ENCODE measurements at places on chromosomes 2 and 18.

GRCh38 chr2:98828369-98828744 lies 97.4 kb upstream of the MGAT4A start:
- DNase-seq: no peak

- no peak for DNase-seq
These were observed 501.5 kb upstream of the CELF4 start for GRCh38 chr18:38067086-38067485.

GRCh38 chr2:57408587-57408986 lies 638.0 kb upstream of the VRK2 start:
- DNase-seq: no peak

DNA sequence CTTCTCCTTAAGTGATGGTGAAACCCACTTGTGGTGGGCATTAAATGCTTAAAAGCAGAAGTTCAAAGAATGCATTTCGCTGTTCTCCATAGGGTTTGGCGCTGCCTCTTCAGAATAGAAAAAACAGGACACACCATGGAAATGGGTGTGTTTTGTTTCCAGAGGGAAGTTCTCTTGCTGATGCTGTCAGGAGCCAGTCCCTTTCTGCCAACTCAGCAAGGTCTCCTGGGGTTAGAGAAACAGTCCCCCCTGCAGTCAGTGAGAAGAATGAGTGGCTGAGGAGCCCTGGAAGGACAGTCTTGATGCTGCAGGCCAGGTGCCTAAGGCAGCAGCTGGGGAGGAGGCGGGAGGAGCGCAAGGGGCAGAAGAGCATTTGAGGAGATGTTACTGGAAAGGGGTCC lies 37.8 kb upstream of the ASAP2 start:
- DNase-seq: no peak

GRCh38 chr18:22345718-22346117 lies 72.0 kb downstream of the CTAGE1 start:
- DNase-seq: no peak

DNA sequence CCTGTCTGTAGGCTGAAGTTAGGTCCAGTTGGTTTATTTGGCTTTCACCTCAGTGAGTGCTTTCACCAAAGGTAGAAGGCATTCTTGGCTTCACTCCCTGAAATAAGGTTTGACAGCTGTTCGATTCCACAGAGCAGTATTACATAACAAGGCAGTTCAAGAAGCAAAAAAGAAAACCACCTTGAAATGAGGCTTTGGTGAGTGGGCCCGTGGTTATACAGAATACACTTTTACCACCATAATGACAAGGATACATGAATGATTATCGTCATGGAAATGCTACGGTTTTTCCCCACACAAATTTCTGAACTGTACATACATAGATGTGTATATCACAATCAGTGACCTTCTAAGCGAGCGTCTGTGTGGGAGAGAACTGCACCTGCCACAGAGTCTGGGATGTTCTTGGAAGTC lies 80.0 kb upstream of the CHRNA1 start:
- no peak for DNase-seq

GRCh38 chr2:47269316-47270232 lies 114.5 kb upstream of the STPG4 start:
- DNase-seq: no peak

DNA sequence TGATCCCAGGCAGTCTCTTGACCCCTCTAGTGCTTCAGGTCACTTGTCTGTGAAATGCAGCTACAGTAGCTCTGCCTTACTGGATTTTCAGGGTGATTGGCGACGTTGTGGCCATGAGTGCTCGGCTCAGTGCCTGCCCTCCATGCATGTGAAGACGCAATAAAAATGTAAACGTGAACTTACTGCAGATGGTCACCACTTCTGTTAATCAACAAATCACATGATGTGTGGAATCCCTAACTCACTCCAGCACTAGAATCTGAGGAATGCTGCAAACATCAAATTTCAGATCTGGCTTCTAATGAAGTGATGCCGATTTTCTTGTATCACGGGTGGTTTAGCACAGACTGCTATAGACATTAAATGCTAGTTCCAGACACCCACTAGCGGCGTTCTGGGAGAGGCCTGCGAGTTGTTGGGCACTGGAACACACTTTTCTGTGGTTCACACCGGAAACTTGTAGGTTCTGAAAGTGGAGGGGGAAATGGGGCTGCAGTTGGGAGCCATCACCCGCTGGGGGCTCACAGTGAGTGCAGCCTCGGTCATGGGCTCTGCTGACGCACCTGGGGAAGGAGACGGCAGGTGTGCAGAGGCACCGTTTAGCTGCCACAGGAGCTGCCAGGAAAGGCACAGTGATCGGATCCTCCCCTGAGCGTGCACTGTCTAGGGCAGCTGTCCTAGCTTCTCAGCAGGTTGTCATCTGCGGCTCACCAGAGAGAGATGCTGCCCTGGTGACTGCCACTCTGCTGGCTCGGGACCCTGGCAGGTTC lies 6.5 kb downstream of the CNDP1 start:
- DNase-seq: no peak

DNA sequence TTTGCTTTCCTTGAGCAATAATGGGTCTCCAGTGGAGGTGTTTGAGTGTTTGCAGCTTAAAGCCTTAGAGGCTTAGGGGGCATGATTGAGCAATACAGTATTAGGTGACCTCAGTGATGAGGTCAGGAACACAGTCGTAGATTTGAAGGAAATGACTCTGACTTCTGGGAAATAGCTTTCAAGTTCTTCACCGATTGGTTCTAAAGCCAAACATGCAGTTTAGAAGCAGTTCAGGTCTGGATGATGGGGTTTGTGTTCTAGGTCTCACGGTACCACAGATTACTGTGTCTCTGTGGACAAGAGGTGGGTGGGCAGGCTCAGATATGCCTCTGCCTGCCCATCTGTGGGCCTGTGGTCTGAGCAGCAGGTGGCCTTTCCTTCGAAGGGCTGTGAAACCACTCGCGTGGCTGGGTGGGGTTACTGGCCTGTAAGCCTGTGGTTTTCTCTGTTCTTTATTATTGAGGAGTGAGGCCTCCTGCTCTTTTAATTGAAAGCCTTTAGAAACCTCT lies 7.8 kb downstream of the MTHFD2 start:
- DNase-seq: no peak

DNA sequence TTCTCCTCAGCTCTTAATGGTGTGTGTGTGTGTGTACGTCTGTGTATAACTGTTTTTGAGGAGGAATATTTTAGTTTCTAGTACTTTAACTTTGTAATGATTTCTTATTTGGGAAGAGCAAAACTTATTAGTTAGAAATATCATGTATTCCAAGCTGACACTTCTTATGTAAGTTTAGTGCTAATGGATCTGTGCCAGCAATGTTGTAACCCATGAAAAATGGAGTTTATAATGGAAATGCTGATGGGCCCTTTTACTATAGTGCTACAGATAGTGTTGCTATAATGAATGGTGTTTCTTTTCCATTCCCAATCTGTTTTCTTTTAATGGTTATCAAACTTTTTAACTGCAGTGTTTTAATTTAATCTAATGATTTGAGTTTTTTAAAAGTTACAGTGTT lies 49.8 kb upstream of the OTX1 start:
- no peak for DNase-seq

DNA sequence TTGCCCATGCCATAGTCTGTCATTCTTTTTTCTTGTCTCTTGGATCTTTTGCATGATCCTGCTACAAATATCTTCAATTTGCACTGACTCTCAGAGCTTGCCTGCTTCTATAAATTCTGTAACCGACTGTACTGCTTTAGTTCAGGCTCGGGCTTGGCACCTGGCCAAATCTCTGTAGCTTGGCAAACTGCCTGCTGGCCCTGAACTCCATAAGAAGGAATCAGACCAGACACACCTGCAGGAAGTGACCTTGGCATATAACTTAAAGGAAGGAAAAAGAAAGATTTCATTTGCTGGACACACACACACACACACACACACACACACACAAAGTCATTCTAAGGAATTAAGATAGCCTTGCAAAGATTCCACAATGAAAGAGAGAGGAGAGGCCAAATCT lies 291.2 kb upstream of the DDX18 start:
- DNase-seq: no peak

DNA sequence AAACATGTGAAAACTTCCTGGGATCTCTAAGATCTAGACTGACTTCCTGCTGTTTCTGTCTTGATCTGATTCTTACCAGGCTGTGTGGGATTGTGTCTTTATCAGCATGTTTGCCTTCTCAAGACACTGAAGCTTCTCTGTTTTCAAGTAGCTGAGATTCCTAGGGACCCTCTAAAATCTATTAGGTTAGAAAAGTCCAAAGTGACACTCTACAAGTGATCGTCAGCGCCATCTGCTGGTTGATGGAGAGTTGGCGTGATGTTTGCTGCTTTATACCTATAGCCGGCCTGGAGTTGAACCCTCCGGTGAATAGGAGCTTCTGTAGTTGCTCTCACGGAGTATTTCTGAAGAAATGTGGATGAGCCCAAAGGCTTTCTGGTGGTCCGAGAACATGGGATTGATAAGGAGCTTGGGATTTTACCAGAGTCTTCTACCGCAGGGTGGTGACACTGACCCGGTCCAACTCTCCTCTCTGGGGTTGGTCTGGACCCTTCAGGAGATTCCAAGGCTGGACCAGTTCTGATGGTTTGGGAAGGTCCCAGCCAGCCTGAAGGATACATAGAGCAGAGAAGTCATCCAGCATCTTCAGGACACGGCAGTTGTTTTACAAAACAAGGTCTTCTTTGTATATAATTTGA lies 96.0 kb upstream of the TTC39C start:
- peak; percentile 57 for DNase-seq

GRCh38 chr2:240558236-240558761 lies 511 bp upstream of the ANKMY1 start:
- DNase-seq: no peak

GRCh38 chr18:10063489-10063888 lies 149.7 kb downstream of the VAPA start:
- DNase-seq: no peak

- DNase-seq: no peak
These were observed 196.1 kb downstream of the EIPR1 start for GRCh38 chr2:3181416-3182010.

- DNase-seq: no peak
These were observed 76.6 kb downstream of the CLIP4 start for GRCh38 chr2:29191817-29192216.

- no peak for DNase-seq
These were observed 20.8 kb downstream of the KCNE4 start for GRCh38 chr2:223072826-223073225.

GRCh38 chr2:126886211-126886915 lies 12.3 kb upstream of the TEX51 start:
- peak; percentile 23 for DNase-seq

GRCh38 chr2:217285926-217286325 lies 426.1 kb upstream of the TNP1 start:
- no peak for DNase-seq

DNA sequence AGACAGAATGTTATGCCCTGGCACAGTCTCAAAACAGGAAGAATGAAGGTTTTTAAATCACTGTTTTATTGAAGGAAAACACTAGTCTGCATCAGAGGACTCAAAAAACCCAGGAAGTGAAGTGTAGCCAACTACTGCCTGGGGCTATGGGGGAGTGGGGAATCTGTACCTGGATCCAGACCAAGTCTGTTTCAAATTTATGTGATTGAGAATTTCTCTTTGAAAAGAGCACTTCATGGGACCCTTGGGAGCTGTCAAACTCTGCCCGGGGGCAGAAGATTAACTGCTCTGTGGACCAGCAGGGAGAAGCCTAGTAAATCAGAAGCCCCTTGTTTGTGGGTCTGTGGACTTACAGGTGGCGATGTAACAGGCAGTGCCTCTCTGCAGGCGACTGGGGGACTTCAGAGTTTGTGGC lies 45.3 kb upstream of the TANC1 start:
- DNase-seq: no peak

DNA sequence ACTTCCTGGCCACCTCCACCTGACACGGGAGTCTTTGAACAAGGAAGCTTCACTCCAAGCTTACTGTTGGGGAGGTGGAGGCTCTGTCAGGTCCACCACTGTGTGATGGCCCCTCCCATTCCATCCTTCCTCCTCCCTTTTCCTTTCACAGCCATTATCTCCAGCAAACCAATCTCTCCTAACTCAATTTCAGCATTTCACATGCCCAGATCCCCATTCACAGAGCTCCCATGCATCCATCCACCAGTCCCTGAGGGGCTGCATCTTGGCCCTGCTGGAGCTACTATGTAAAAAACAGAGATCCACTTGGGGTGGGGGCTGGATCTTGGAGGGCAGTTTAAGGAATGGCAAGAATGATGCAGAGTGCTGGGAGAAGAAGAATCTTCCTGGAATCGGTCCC lies 129.0 kb upstream of the COPS8 start:
- DNase-seq: no peak

DNA sequence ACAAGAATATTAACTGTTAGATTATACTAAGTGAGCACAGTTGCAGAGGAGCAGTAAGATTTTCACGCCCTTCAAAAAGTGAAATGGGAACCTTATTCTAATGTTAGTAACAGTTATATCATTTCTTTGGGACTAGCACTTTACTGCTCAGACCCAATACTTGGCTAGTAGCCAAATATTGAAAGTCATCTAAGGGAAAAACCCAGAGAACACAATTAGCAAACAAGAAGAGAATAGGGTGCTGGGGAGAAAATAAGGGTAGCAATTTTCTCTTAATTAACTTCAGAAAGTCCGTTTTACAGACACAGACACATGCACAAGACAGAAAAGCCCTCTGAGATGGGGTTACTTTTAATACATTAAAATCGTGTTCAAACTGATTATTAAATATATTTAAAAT lies 71.8 kb downstream of the ID2 start:
- no peak for DNase-seq

- no peak for DNase-seq
These were observed 10.1 kb downstream of the UGP2 start for GRCh38 chr2:63851691-63852311.

- DNase-seq: no peak
These were observed 15.4 kb downstream of the HK2 start for GRCh38 chr2:74849228-74849892.

DNA sequence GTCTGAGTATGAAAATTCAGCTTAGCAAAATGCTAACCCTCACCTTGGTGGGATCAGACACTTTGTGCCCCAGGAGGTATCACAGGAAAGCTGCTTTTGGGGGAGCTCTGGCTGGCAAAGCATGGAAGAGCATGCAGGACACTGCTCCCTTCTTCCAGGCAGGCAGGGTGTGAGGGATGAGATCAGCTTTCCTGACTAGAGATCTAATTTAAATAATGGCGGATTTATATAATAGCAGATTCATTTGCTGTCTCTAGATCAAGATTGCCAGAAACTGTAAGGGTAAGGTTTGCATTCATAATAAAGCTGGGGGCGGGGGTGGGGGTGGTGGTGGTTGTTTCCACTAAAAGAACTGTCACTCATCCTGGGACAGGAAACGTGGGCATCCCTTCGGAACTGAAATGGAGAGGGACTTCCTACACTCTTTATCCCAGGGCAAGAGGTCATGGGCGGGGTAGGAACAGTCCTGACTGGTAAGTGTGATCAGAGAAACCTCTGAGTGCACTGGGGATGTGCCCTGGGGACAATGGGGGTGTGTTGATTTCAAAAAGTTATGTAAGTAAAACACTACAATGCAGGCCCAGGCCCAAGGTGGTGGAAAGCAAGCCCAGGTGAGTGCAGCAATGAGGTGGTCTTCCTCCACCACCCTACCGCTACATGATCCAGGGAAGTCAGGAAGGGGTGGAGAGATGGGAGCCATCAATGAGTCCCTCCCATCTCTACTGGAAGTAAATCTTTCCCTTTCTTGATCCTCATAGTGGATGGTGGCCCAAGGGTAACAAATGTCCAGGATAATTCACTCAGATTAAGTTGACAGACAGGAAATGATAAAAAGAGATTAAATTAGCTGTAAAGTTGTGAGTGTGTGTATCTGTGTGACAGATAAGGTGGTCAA lies 171.4 kb upstream of the SERPINE2 start:
- DNase-seq: no peak

GRCh38 chr18:50401888-50402287 lies 27.0 kb downstream of the SKA1 start:
- DNase-seq: no peak

All from stimulated activated CD8-positive, alpha-beta memory T cell treated with anti-CD3 and anti-CD28 coated beads, Interleukin-15, amount 100 ng/mL, for 24 hours (primary cell).